ENCODE measurements at places on chromosomes 1 and 21. TPM values are rescaled to one million over a fixed set of nuclear protein-coding genes. Genes with fewer than 3 reads are reported as not detected.

GPR37L1 gene
- total RNA-seq = not detected

NUDT4B gene
- 72.0 TPM for total RNA-seq

AMY1A gene
- not detected for total RNA-seq

CACHD1 gene
- 11.6 TPM for total RNA-seq

SLAMF6 gene
- total RNA-seq = not detected

FCGR1A gene
- not detected for total RNA-seq

PROK1 gene
- not detected for total RNA-seq

TP73 gene
- total RNA-seq = 0.18 TPM

ADGRL2 gene
- total RNA-seq = 104 TPM

BSDC1 gene
- total RNA-seq = 52.3 TPM

HMGCS2 gene
- total RNA-seq = not detected

MYCL gene
- total RNA-seq = 0.81 TPM

AUNIP gene
- total RNA-seq = 4.8 TPM

CLEC20A gene
- total RNA-seq = not detected

DNA sequence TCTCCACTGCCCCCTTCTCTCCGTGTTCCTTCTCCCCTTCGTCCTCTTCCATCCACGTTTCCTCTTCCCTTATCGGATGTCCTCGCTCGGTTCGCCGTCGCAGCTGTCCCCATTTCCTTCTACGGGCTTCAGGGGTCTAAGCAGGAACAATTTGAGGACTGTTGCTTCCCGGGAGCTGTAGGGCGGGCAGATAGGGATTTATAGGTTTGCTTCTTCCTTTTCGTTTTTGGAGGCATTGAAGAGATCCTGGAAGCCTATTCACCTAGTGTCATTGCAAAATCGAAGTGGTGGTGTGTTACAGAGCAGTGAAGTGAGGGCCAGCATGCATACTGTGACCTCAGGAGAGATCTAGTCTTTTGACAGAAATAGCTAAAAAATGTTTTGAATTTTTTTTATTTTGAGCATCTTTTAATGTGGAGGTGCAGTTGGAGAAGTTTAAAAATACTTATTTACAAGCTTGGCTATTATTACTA, 897 bp downstream of the ZYG11B start:
- DNase-seq = peak; percentile 27

- peak; percentile 24 for DNase-seq
Measured at GRCh38 chr1:225427235-225428067, at the start of gene LBR. Gene LBR (minus strand): TSS chr1:225428038. CDS start chr1:225424075, 3,963 bp downstream.

DNA sequence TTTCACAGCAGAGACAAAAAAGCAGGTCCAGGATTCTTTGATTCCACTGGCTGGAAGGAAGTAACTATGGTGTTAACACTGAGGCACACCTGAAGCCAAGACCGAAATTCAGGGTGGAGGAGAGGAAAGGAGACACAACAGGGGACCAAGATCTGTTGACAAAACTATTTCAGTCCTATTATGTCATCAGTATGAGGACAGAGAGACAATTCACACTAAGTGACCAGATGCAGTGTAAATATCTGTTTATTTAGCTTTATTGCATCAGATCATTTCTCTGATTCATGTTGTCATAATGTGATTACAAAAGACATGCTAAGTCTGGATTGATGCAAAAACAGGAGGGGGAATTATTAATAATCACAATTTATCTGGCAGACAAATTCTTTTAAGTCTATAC, 118.8 kb downstream of the SIPA1L2 start:
- no peak for DNase-seq

DNA sequence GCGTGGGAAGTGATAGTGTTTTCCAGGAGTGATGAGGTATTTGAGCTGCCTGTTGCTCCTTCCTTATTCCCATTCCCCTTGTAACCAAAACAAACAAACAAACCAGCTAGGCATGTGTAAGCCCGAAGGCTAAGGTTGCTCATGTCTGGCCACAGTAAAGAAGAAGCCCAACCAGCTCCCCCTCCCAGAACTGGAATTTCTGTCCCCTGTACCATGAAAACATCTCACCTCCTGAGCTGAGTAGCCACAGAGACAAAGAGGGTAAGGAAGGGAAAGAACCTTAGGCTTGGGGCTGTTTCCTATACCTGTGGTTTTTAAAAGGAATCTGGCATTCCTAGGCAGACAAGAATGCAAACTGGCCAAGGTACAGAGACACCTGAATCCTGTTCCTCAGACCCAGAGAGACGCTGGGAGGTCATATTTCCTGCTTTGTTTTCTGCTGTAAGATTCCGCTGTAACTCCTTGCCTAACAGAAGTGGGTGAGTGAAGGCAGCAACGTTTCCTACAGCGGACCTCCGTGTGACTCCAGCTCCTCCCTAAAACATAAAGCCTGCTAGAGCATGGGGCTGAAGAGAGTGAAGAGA, 41.7 kb upstream of the RAB4A start:
- no peak for DNase-seq

DNA sequence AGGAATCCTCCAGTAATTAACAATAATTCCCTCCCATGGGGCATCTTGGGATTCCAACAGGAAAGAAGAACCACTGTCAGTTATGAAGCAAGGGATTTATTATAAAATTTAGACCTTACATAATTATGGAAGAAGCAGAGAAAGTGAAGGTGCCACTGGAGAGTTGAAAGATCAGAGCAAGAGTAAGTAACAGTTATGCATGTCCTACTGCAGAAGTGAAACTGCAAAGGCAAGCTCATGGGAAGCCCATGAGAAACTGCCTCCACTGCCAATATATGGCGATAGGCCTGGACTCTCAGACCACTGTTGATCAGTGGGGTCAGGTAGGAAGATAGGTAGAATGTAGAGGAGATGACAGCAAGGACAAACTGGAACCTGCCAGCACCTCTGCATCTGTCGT, 123.6 kb upstream of the ZNF648 start:
- no peak for DNase-seq

DNA sequence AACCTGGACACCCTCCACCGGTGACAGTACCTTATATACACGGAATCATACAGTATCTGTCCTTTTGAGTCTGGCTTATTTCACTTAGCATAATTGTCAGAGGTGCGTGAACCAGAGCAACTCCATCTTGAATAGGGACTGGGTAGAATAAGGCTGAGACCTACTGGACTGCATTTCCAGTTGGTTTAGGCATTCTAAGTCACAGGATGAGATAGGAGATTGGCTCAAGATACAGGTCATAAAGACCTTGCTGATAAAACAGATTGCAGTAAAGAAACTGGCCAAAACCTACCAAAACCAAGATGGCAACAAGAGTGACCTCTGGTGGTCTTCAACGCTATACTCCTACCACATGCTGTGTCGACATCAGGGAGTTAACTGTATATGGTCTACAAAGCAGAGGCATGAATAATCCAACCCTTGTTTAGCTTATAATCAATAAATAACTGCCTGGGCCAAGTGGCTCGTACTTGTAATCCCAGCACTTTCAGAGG, 1.4 kb upstream of the FDPS start:
- DNase-seq = peak; percentile 73

DNA sequence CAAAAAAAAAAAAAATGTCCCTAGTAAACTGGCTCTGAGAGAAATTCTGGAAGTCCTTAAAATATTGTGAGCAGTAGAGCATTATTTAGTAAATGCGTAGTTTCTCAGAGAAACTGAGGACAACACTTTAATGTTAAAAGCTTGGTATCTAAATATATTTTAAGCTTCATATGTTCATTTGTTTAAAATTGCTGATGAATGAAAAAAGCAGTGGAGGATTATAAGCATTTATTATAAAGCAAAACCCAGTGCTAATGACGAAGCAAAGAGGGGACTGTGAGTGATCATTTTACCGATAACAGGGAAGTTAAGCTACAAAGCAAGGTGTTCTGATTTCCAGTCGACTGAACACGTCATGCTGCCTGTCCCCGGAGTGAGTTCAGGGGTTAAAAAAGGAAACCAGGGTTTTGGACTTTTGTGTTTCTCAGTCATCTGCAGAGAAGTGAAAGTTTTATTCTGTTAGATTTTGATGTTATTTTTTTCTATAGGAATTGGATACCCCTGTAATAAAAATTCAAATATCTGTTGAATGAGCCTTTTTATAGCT, 64.5 kb upstream of the SCCPDH start:
- DNase-seq = no peak

- DNase-seq = no peak
Measured at GRCh38 chr1:160608057-160608456, 28.8 kb upstream of the CD84 start.

- no peak for DNase-seq
Measured at GRCh38 chr1:65276197-65276939, 33.0 kb upstream of the DNAJC6 start.

DNA sequence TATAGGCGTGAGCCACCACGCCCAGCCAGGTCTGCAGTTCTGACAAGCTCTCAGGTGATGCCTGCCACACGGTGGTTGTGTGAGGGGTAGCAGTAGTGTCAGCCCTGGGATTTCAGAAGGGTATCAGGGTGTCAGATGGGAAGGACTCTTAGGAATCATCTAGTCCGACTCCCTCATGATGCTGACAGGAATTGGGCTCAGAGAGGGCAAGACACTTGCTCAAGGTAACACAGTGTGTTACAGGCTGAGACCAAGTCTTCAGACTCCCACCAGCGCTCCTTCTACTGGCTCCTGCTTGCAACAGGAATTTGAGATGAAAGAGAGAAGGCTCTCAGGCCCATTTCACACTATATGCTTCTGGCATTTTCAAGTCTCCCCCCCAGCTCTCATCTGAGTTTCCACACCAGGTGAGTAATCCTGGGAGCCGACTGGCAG, 6.9 kb downstream of the HTR1D start:
- DNase-seq = no peak

DNA sequence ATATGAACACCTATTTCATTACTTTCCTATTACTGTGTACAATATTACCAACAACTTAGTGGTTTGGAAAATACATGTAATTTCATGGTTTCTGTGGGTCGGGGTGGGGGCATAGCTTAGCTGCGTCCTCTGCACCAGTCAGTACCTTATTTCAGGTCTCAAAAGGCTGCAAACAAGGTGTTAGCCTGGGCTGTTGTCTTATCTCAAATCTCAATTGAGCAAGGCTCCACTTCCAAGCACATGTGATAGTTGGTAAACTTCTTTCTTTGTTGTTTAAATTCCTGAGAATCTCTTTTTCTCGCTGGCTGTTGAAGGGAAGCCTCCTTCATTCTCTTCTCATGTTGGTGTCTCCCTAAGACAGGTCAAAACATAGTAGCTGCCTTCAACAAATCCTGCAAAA, 485.4 kb downstream of the AMY1C start:
- DNase-seq = no peak

GRCh38 chr1:220369511-220369910, 97.3 kb upstream of the RAB3GAP2 start:
- no peak for DNase-seq

DNA sequence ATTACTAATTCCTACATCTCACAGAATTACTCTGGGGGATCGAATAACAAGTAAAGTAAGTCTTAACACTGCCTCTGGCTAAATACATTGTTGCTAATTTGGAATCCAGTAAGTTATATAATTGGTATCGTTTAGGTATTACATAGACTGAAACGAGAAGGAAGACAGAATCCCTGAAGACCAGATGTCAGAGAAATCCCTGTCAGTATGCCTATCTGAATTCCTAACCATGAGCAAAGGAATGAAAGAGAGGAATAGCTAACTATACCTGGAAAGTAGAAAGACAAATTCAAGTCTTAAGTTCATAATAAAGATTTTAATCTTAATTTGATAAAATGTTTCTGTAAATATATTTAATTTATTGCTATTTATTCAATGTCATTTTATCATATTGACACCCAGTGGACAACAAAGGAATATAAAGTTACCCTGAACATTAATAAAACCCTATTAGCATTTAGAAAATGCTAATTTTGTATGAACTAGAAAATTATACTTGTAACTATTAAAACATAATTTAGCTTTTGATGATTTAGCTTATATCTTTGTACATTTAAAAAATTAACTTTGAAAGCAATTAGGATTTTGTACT, 11.4 kb downstream of the DEPDC1 start:
- no peak for DNase-seq

DNA sequence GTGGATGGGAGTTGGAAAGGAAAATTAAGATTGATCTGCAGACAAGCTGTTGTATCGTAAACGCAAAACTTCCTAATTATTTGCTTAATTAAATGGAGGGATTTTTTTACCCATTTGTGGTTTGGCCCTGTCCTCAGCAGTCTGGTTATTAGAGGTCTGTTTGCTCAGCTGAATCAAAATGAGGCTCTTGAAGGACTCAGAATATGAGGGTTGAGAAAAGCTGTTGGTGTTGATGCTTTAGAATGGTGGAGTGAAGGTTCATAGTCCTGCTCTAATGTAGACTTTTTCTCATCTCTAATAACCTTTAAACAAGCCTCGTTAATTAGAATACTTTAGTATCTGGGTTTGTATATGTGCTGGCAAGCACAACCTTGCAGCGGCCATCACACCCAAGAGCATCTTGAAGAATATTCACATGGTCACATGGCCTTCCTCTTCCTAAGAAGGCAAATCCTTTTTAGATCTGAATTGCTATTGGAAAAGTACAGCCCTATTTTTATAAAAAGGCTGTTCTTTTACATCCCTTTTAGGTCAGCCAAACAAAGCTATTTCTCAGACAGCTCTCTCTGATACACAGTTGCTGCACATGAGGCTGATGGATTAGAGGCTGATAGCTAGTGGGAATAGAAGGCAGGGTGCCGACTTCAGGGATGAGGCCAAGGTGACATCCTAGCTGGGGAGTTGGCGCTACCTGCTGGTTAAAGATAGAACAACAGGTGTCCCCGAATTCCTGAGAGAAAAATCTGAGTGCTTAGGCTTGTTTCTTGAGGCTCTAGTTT, 53.8 kb downstream of the MACF1 start:
- peak; percentile 83 for DNase-seq

GRCh38 chr1:78036450-78036849, 9.3 kb upstream of the GIPC2 start:
- DNase-seq = no peak

- DNase-seq = peak; percentile 20
Measured at GRCh38 chr21:37546949-37547614, 180.5 kb downstream of the DYRK1A start.

DNA sequence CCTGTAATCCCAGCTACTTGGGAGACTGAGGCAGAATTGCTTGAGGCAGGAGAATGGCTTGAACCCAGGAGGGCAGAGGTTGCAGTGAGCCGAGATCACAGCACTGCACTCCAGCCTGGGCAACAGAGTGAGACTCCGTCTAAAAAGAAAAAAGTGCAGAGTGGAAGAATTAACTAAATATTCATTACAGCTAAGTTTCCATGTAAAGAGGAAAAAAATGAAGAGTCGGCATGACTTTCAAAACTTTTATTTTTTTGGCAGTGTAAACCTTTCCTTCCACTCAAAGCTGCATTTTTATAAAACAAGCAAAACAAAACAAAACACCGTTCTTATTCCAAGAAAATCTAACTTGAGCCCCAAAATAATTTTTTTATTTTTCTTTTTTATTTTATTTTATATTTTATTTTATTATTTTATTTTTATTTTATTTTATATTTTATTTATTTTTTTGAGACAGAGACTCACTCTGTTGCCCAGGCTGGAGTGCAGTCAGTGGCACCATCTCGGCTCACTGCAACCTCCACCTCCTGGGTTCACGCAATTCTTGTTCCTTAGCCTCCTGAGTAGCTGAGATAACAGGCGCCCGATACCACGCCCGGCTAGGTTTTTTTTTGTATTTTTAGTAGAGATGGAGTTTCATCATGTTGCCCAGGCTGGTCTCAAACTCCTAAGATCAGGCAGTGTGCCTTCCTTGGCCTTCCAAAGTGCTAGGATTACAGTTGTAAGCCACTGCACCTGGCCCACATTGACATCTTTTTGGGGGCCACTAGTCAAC, 62.9 kb downstream of the PACC1 start:
- DNase-seq = no peak

- no peak for DNase-seq
Measured at GRCh38 chr21:30962013-30962412, 76.3 kb downstream of the KRTAP19-8 start.

Data from fibroblast of the aortic adventitia (primary cell).